ENCODE measurements at places on chromosomes 3 and 15.

DNA sequence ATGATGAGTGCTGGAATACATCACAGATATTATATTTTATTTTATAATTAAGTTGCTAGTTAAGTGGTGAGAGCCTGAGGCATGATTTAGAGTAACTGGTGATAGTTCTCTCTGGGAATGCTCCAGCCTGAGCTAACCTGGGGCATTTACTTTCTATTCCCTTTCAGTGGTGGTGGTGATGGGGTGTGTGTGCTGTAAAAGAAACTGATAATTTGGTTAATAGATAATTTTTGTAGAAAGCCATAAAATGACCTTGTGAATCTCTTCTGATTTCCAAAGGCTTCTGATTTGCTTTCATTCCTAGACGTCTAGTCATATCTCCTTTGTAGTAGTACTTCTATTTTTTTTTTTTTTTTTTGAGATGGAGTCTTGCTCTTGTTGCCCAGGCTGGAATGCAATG, 46.8 kb upstream of the DPPA4 start:
- no peak for DNase-seq

DNA sequence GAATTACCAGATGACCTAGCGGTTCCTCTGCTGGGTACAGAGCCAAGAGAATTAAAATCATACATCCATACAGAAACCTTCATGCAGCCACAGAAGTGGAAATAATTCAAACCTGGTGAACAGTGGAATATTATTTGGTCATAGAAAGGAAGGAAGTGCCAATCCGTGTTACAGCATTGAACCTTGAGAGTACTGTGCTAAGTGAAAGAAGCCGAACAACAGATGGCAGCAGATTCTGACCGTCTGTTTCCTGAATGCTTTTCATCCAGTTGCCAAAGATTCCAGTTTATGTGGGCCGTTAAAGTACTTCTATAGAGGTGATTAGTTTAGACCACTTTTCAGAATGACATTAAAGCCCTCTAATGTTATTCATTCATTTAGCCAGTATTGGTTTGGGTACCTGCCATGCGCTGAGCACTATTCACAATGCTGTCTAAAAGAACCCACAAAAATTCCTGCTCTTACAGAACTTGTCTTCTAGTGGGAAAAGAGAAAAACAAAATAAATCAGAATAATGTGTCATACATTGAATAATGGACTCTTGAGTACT, 45.8 kb upstream of the SENP5 start:
- no peak for DNase-seq

DNA sequence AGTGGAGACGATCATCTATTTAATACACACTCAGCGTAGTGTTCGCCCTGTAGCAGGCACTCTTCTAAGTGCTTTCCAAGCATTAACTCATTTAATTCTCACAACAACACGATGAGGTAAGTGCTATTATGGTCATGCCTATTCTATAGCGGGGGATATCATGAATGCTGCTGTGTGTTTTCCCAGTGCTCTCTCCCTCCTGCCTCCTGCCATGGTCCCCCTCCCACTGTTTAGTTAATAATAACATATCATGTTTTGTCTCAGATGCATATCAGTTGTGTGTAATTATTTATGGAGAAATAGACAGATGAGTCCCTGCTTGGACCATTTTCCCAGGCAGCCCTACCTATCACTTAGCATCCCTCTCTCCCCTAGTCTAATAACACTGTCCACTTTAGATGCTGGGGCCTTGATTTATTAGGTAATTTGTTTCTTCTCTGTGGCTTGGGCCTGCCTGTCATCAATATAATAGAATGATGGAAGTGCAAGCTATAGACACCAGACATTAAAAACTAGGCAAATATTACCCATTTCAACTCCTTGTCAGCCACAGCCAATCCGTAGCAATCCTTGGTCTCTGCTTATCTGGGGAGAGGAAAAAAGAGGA, 122.9 kb upstream of the TLE3 start:
- DNase-seq = no peak

DNA sequence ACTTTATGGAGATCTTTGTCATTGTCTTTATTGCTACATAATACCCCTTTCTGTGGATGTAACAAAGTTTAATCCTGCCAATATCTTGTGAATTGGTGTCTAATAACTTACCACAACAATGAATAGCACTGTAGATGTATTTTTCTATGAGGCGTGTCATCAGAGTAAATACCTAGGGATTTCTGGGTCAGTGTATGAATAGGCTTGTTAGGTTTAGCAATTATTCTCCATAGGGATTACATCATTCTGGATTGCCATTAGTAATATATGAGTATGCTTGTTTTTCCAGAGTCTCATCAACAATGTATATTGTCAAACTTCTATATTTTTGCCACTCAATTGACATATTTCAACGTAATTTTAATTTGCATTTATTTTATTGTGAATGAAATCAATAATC, 67.9 kb downstream of the UNC13C start:
- no peak for DNase-seq

- DNase-seq = no peak
These were observed 60.4 kb downstream of the BOC start for GRCh38 chr3:113271594-113272384.

DNA sequence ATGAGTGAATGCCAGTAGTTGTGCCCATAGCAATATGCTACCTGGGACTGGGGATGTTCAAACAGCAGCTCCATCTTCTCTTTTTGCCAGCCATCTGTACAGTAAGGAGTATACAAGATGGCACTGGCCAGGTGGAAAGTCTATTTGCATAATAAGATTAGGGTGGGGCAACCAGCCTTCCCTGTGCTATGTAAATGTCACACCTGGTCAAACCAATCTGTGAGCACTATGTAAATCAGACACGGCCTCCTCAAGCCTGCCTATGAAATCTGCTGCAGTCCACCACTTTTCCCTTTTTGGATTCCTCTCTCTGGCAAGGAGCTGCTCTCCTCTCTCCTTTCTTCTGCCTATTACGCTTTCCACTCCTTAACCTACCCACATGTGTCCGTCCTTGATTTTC, 53.0 kb downstream of the C3orf80 start:
- no peak for DNase-seq

DNA sequence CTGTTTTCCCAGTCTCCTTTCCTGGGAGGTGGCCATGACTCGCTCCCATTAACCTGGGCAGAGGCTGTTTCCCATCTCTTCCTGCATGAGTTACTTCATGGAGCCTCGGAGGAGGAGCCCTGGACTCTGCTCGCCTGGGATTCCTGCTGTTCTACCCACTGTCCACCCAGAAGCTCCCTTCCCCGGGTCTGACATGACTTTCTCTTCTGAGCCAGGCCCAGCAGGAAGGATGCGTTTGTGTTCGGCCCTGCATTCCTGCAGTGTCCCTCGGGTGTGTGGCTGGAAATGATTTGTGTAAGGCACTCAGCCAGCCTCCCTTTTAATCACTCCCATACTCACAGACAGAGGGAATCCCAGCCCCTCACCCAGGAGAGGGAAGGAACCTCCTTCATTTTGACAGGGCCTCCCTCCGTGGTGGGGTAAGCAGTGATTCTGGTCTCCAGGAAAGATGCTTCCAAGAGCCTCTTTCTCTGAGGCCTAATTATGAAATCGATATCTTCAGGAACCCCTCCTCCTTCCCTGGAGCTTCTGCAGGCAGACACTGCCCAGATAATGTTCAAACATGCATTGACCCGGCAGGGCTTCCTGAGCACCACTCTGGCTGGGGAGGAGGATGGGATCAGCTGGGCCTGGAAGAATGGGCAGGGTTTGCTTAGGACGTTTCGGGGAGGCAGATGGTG, 41.6 kb upstream of the DLG1 start:
- DNase-seq = no peak

- peak; percentile 16 for DNase-seq
These were observed 327.4 kb downstream of the SHQ1 start for GRCh38 chr3:72520690-72521308.

- DNase-seq = no peak
These were observed 15.2 kb downstream of the ADIPOQ start for GRCh38 chr3:186857743-186858142.

GRCh38 chr3:34008191-34008590, 209.8 kb downstream of the PDCD6IP start:
- DNase-seq = no peak

GRCh38 chr15:38521316-38521715, 43.3 kb downstream of the RASGRP1 start:
- no peak for DNase-seq

DNA sequence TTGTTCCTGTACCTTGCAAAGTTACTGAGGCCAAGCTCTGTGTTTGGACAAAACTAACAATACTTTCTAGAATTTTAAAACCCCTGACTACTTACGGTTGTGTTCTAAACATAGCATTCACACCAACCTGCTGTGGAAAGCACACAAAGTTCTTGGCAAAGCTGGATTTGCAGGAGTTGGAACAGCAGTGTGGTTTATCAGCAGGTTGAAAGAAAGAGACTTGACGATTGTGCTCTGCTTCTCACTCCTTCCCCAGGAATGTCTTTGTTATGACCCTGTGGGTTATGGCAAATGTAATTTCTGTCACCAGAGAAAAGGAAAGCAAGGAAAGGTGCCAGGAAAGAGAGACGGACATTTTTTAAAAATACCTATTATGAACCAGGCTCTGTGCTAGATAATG, 165.5 kb upstream of the TGFBR2 start:
- DNase-seq = no peak

DNA sequence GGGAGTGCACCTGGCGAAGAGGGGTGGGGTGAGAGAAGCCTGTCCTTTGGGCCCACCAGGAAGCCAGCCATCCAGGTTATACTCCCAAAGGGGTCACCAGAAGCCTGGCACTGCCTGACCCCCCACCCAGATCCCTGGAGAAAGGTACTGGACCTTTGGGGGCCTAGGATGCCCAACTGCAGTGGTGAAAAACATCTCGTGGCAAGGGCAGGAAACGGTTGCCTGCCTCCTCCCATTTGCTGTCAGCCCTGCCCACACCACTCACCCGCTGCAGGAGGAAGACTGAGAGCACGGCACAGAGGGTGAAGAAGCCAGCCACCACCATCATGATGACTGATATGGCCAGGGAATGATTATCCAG, 2.2 kb upstream of the ULK3 start:
- no peak for DNase-seq

DNA sequence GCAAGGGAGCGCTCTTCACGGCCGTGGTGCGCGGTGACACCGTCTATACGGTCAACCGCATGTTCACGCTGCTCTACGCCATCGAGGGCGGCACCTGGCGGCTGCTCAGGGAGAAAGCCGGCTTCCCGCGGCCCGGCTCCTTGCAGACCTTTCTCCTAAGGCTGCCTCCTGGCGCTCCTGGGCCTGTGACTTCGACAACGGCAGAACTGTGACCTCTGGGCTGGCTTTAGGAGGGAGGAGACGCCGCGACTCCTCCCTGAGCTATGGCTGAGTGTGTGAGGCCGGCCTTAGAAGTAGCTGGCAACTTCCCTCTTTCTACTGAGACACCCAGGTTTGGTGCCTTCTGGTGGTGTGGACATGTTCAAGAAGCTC, 1.4 kb downstream of the KBTBD13 start:
- no peak for DNase-seq

- DNase-seq = no peak
These were observed 16.2 kb downstream of the SLC6A6 start for GRCh38 chr3:14418296-14419250.

- DNase-seq = no peak
These were observed 75.3 kb downstream of the RFX7 start for GRCh38 chr15:56168394-56168793.

- DNase-seq = no peak
These were observed 688.7 kb downstream of the MECOM start for GRCh38 chr3:168974617-168975403.

DNA sequence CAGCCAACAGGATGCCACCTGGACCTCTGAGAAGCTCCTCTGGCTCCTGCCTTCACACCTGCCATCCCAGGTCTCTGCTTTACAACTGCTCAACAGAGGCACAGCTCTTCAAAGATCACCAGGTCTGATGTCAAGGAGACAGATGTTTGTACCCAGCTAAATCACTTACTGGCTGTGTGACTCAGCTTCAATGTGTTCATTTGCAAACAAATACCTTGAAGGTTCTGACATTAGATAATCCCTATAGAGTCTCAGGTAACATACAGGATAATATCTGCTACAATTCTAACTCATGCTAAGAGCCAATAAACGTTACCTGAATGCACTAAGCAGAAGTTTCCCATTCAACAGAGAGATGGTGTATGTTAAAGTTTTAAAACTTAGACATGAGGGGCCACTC, 163.4 kb upstream of the IGF1R start:
- DNase-seq = no peak

DNA sequence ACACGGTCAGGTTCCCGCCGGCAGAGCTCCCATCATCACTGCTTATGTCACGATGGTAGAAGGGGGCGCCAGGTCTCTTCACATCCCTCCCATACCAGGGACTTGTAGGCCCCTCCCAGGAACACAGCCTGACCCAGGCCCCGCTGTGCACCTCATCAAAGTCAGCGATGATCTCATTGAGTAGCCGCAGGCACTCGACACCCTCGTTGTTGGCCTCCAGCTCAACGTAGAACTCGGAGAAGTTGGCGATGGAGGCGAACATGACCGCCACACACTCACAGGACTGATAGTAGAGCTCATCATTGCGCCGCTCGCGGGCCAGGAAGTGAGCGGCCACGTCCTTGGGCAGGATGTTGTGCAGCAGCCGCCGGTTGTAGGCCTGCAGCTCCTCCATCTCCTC, 89.2 kb downstream of the SEC22A start:
- DNase-seq = no peak

- DNase-seq = no peak
These were observed 320.6 kb downstream of the MECOM start for GRCh38 chr3:169342652-169343505.
